ENCODE measurements at places on chromosomes 2 and 18.

- DNase-seq, result no peak
Observed at GRCh38 chr2:68274022-68274421, 21.7 kb upstream of the PPP3R1 start.

DNA sequence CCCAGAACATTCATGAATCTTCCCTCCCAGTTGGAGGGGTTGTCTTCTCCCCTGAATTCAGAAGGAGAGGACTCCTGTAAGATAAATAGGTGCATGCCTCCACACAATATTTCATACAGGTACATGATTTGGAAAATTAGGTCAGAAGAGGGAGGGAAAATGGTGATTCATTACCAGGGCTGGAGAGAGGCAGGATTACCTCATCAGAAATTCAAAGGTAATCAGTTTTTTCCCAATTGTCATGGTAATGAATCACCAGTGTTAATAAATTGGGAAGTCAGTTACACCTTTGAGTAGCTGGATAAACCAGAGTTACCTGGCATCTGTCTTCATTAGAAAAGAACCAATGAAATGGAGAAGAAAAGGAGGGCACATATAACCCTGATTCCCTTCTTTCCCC, 128.5 kb downstream of the EN1 start:
- DNase-seq, result no peak

DNA sequence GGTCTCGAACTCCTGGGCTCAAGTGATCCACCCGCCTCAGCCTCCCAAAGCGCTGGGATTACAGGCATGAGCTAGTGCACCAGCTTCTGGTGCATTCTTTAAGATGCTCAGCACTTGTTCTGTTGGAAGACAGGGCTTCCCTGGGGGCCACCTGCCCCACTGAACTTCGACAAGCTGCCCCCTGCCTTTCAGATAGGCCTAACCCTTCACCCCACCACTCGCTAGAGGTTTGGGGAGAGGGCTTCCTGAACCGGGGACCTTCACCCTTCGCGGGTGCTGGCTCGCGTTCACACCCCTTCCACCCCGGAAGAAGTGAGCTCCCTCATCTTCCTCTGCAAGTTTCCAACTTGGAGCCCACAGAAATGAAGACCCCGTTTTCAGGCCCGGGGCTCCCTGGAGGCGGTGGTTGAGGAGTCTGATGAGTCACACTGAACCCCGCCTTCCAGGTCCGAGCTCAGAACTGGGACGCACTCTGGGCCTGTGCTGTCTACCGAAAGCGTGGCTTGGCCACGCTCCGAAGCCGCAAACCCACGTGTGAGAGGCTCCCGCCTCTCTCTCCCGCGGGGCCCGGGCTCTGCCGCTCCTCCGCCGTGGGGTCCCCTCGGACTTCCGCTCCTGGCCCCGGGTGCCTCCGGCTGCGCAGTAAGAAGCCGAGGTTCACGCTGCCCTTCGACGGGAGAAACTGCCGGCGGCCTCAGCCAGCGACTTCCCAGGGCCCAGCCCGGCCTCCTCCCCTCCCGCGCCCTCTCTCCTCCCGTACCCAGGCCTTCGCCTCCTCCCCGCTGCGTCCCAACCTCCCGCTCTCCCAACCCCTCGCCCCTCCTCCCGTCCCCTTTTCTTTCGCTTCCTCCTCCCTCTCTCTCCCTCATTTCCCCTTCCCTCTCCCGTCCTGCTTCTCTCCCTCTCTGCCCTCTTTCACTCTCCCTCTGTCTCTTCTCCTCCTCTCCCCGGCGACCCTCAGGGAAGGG, 47.5 kb upstream of the SP3 start:
- peak; percentile 32 for DNase-seq

- no peak for DNase-seq
Observed at GRCh38 chr2:205908212-205909183, 177.5 kb downstream of the INO80D start.

DNA sequence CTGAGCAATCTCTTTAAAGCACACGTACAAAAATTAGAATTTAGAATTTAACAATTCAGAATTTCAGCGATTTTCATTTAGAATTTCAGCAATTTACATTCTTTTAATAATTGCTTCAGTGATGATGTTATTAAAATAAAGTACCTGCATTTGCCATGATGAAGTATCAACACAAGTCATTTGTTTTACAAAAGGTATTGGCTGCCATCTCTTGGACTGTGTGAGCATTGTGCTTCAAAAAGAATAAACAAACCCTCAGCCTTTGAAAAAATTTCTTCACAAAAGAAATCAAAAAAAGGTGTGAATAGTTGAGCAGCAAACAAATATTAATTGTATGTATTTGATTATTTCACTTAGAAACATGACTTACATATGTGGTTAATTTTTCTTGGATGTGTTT, 27.1 kb upstream of the ZC3H15 start:
- DNase-seq, result peak; percentile 10

All from DMS153 (cell line).